ENCODE measurements at places on chromosomes 7 and 10.

- no peak for DNase-seq
These were observed 573.9 kb downstream of the GATA3 start for GRCh38 chr10:8628351-8628750.

DNA sequence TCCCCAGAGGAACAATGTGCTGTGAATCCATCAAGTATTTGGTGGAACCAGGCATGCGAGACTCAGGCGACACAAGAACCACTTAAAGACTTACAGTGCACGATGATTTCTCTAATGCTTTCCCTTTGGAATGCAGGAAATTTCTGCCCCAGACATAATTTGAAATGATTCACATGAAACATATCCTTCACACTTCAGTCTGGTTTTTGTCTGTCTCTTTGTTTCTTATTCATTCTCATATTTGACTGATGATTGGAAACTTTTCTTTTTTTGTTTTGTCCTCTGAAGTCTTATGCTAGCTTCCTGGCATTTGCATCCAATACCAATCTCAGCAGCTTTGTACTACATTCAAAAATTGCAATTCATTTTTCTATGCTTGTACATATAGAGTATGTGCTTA lies 502.8 kb downstream of the PHTF2 start:
- no peak for DNase-seq

- no peak for DNase-seq
These were observed 111.0 kb downstream of the LMBR1 start for GRCh38 chr7:156781972-156782371.

DNA sequence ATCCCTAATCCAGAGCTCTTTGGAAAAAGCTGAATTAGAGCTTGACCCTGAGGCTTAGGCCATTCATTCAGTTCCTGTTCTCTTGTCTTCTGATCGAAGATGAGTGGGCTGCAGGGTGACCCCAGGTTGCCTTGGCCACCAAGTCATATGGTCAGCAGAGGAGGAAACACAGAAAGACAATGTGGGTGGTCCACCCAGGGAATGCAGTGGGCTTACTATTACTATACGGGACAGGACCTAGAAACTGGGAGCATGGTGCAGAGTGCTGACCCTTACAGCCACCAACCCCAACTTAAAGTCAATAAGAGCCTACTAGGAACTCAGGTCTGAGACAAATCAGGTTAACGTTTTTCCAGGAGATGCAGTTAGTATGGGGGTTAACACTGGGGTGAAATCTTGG lies 200.5 kb downstream of the HERPUD2 start:
- no peak for DNase-seq

DNA sequence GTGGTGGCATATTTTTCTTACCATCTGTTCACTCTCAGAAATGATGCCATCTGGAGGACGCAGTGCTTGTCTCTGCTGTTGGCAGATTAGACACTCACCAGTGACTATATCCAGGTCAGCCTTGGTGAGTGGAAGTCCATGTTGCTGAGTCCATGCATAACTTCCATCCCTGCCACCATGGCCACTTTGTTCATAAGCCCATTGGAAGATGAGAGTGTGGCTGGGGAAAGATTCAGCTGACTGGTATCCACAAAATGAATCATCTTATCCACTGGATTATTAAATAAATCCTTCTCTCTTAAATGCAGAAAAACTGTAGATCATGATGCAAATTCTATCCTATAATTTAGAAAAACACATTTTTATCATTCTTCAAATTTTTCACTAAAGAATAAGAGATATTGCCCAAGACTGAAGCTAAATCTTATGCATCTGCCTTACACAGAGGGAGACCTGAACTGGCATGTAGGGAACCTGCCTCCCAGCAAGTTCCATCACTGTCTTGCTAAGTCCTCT lies 726.9 kb downstream of the TNS3 start:
- no peak for DNase-seq

DNA sequence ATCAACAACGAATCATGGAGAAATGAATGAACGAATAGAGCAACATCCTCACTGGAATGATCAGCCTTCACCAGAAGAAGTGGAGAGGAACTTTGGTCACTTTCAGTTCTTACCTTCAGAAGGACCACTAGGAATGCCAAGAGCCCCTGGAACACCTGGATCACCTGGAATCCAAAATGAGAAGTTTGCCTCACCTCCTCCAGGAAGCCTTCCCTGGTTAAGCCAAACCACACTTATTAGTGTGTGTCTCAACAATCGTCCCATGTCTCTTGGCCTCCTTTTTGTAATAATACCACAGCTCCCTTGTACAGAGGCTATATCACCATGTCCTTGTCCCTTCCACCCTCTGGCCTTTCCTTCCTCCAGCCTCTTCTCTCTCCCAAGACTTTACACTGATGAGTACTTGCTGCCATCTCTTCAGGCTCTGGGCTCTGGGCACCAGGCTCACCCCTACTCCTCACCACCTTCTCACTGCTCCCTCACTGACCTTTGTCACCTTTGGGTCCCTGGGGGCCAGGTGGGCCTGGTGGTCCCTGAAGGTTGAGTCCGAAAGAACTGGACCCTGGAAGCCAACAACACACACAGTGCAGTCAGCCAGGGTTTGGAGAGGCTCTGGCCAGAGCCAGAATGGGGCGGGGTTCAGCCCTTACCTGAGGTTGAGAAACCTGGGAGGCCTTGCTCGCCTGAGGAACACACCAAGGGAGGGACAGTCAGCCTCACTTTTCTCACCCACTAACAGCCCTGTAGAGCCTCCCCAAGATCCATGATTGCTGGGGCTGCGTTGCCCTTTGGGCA lies 46.5 kb downstream of the COL17A1 start:
- DNase-seq: no peak

- no peak for DNase-seq
These were observed 11.2 kb upstream of the PRTFDC1 start for GRCh38 chr10:24963521-24964041.

DNA sequence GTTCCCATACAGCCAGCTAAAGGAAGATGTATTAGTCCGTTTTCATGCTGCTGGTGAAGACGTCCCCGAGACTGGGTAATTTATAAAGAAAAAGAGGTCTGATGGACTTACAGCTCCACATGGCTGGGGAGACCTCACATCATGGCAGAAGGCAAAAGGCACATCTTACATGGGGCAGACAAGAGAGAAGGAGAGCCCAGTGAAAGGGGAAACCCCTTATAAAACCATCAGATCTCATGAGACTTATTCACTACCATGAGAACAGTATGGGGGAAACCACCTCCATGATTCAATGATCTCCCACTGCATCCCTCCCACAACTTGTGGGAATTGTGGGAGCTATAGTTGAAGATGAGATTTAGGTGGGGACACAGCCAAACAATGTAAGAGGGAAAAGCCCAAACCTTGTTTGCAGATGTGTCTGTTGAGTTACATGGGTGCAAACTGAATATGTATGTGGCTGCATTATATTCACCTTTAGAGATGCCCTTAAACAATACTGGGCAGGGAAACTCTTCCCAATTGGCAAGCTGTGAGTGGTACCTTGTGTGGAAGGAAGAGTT lies 13.1 kb upstream of the BRAF start:
- DNase-seq: no peak

DNA sequence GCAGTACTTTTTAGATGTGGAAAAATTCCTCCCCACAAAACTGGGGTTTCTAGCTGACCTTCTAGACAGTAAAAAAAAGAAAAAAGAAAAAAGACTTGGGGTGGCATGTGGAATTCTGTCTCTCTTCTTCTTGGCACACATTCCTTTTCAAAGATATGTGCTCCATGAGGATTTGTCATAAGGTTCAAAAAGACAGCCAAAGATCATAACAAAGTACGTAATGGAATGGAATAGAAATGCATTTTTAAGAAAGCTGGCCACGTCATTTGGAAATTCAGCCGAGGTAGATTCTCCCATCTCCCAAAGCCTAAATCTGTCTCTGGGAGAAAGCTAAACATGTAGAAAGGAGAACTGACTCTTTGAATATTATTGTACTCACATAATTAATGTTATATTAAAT lies 381.3 kb upstream of the NFE2L3 start:
- DNase-seq: no peak

DNA sequence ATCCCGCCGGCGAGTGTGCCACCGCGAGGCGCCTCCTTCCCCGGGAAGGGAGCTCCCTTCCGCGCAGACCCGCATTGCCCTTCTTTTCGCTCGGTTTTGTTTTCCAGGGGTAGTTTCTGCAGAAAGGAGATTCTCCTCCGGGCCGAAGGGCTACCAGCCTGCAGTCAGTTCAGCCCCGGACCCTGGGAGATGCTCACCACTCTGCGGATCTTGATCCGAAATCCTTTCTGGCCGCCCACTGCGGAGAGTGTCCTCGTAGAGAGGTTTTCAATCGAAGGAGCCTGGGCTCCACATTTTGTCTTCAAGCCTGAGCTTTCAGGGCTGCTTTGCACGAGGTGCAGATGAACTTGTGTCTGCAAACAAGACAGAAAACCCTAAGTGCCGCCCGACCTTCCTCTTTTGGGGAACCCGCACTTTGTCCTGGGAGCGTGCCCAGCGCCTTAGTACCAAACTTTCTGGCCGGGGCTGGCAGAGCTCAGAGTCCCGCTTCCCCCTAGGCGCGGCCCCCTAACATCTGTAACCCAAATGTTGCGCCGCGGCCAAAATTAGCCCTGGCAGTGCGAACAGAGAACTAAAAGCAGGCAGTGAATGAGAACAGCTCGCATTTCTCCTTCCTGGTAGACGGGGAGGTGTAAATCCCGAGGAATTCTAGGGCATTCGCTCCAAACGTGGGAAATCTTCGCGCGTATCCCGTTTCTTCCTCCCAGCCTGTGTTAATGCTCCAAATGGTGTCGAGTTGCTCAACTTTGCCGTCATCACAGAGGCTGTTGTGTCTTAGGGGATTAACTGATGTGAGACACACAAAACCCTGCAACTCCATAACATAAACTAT lies 6.7 kb upstream of the EN2 start:
- DNase-seq: no peak

DNA sequence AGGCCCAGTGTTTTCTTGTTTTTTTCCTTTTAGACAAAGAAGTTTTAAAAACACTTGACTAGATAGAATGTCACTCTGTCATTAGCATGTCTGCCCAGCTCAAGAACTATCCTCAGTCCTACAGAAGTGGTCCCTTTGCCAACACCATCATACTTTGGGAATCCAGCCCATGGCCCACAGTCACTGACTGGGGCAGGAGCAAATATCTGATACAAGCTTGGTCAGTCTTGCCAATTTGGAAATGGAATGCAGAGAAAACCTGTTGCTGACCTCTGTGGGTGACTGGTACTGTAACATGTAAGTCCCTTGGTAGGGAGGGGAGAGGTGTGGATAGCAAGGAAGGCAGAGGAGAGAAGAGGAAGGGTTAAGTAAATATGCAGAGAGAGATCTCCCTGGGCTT lies 47.8 kb downstream of the IPMK start:
- DNase-seq: no peak

GRCh38 chr7:106588422-106589197 lies 72.3 kb downstream of the CCDC71L start:
- DNase-seq: no peak

DNA sequence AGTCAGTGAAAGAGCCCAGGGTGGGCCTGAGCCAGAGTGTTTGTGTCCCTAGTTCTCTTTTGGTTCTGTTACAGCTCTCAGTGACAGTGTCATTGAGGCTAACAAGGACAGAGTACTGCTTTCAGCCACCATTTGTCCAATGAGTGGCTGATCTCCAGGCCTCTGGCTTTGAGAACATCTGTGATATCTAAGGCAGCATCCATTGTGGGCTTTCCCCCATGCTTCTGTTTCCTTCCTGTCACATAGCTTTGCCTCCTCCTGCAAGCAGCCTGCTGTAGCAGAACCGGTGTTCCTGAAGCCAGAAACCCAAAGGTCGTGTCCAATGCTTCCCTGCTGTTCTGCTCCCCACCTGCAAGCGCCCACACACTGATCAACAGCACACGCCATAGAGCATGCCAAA lies 68.4 kb downstream of the IKZF1 start:
- DNase-seq: no peak

GRCh38 chr7:71034243-71034642 lies 97.7 kb upstream of the GALNT17 start:
- DNase-seq: no peak

- DNase-seq: no peak
These were observed 11.7 kb downstream of the ADIRF start for GRCh38 chr10:86979977-86980448.

- DNase-seq: no peak
These were observed 46.2 kb downstream of the DAGLB start for GRCh38 chr7:6401536-6401935.

GRCh38 chr7:126760914-126761577 lies 491.7 kb downstream of the GRM8 start:
- no peak for DNase-seq

DNA sequence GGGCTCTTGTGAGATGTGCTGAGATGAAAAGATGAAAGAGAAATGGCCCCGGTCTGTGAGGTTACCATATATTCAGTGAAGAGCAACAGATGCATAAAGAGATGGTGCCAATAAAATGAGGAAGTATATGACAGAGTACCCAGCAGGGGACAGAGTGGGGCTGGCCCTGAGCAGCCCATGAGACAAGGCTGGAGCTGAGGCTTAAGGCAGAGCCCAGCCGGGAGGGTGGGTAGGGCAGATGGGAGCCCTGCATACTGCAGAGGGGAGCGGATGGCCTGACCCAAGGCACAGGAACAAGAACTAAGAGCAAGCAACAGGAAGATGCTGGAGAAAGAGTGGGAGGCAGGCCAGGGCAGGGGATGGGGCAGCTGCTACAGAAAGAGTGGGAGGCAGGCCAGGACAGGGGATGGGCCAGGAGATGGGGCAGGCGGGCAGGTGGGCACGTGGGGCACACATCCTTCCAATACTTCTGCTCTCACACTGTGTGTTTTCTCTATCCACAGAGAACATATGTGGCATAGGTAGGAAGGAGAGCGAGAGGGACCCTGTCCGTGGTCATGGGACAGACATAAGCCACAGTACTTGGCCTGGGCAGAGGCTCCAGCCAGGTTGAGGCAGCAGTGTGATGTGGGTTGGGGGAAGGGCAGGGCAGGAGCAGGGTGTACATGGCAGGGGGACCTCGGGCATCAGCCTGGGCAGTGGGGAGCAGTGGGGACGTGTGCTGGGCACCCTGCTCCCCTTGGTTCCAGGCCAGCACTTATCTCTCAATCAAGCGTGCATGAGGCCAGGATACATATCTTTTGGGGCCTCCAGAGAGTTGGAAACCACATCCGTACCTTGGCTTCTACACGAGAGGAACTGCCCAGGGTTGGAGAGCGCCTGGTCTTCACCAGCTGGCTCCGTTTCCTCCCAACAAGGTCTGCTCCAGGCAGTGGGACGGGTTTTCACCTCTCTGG lies 91.6 kb upstream of the IKZF1 start:
- DNase-seq: no peak

DNA sequence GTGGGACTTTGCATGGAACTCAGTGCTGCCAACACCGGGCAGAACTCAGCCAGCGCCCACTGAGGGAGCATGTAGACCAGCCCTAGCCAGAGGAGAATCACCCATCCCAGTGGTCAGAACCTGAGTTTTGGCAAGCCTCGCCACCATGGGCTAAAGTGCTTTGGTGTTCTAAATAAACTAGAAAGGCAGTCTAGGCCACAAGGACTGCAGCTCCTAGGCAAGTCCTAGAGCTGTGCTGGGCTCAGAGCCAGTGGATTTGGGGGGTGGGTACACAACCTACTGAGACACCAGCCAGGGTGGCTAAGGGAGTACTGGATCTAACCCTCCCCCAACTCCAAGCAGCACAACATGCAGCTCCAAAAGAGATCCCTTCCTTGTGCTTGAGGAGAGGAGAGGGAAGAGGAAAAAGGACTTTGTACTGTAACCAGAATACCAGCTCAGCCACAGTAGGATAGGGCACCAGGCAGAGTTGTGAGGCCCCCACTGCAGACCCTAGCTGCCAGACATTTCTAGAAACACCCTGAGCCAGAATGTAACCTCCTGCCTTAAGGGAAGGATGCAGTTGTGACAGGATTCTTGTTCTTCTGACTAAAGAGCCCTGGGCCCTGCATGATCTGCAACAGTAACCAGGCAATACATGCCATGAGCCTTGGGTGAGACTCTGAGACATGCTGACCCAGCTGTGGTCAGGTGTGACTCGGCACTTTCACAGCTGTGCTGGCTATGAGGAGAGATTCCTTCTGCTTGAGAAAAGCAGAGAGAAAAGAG lies 24.4 kb downstream of the GSDME start:
- no peak for DNase-seq

Measured in stimulated activated CD4-positive, alpha-beta T cell treated with anti-CD3 and anti-CD28 coated beads, Interleukin-1b, Interleukin-23, amount 100 ng/mL, for 24 hours (primary cell).